CD4-positive, alpha-beta T cell treated with Interleukin-12 subunit alpha and Interleukin-12 subunit beta, for 1 hour (primary cell): ENCODE measurements at places on chromosomes 13 and 19.
A peak's percentile ranks its signal among the peaks of the same experiment; 100 is the strongest.

- DNase-seq = no peak
Observed at GRCh38 chr19:8163759-8164158, 14.4 kb upstream of the FBN3 start.

- DNase-seq = no peak
Observed at GRCh38 chr13:80363890-80364503, 23.1 kb upstream of the SPRY2 start.

GRCh38 chr13:30846311-30846710 is 59.8 kb upstream of the MEDAG start:
- no peak for DNase-seq

DNA sequence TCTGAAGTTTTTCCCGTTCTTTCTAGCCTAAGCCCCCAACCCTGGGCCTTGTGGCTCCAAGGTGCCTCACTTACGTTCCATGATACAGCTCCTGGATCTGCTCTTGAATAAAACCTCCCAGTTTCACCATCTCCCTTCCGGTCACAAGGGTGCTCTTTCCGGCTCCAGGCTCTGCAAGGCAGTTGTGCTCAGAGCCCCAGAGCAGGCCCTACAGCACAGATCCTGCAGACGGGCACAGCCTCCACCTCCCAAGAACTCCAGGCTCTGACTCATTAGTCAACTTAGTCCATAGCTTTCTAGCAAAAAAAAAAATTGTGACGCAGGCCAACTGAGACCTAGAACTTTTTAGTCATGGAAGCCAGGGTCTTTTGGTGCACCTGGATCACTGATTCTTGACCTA is 33.9 kb upstream of the SLC7A10 start:
- DNase-seq = no peak

DNA sequence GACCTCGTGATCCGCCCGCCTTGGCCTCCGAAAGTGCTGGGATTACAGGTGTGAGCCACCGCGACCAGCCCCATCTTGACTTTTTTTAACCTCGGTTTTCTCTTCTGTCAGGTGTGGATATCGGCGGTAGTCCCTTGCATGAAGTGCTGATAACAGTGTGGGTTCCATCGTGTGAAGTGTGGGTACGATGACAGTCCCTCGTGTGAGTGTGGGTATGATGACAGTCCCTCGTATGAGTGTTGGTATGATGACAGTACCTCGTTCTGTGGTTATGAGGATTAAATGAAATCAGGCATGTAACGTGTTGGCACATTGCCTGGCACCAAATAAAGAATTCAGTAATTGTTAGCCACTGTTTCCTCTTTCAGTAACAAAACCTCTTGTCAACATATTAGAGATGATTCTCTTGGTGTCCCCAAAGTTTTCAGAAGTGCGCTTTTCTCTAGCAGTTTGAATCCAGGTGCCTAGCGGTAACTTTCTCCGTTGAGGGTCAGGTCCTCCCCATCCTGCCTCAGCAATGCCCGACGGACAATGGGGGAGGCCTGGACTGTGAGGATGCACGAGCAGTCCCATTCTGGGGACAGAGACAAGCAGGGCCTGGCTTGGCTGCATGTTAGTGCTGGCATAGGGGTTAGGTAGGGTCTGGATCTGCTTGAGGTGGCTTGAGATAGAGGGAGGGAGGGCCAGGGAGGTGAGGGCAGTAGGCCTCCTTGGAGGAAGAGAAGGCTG is 15.3 kb downstream of the GATAD2A start:
- peak; percentile 66 for DNase-seq

GRCh38 chr13:112734696-112735547 is 45.1 kb downstream of the ATP11A start:
- no peak for DNase-seq

DNA sequence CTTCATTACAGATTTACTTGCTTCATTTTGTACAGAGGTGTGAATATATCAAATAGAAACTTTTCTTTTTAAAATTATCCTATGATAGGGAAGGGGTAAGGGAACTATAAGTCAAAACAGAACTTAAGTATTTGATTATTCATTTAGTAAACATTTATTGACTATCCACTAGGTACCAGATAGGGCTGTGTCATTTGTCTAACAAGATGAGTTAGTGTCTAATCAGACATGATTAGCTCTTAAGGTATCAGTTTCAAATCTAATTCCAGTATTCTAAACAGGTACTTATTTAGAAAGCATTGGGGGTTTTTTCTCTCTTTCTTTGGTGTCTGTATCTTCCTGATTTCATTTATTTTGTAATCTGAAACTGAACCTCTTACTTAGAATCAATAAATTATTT is 32.2 kb downstream of the CDADC1 start:
- no peak for DNase-seq

DNA sequence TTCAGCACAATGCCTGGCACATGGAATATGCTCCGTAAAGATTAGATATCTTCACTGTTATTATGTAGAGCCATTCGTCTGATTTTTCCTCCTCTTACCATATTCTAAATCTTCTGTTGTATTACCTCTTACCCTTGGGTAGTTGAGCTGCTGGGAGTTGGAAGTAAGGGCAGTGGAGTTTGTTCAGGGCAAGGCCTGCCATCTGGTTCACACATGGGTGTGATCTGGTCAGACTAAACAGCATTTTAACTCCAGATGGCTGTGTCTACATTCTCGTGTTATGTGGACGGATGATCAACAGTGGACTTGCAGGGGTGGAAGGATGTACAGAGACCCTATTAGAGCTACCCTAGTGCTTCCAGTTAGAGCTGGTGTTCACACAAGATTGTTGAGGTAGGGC is 164.9 kb downstream of the ZIC5 start:
- DNase-seq = no peak

DNA sequence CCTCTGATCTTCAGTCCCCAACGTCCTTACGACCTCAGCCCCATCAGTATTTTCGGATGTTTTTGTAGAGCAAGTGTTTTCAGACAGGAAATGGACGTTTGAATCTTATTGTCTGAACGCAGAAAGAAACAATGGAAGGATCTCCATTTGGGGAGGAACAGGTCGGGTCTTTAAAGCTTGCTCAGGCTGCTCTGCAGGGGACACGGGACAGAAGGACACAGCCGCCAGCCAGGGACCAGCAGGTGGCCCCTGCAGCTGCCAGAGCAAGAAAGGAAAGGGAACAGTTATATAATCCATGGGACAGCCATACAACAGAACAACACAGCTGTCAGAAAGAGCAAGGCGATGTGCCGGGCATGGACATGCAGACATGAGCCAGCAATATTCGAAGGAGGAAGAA is 18.5 kb upstream of the IGLON5 start:
- DNase-seq = no peak

DNA sequence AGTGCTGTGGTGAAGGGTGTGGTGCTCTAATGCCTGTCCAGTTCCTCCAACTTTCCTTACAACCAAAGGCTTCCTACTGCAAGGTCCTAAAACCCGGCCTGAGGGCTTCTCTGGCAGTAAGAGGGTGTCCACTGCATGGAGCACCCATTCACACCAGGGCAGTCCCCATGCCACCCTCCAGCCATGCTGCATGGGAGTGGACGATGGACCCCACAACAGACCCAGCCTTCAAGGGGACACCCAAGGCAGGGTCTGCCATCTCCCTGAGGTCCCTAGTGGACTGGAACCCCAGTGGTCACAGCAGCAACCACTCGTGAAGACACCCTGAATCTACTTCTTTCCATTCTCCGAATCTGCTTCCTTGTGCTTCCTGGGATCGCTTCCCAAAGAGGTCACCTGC is 117.6 kb upstream of the SOX1 start:
- no peak for DNase-seq

DNA sequence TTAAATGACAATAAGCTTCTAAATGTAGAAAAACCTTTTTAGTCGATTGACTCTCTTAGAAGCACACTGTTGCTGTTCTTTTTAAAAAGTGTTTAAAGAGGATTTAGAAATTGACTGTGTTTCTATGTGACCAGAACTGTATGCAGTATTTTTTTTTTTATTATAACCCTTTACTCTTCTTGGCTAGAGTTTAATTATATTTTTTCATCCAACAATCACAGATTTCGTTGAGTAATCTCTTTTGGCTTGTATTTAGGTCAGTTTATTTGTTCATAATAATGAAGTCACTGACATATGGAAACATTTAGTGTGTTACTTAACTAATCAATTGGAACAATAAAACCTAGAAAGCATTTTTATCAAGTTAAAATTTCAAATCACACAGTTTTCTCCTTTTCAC is 19.9 kb downstream of the CSNK1A1L start:
- DNase-seq = no peak

- DNase-seq = no peak
Observed at GRCh38 chr13:73809561-73809960, 324.6 kb downstream of the KLF12 start.

- no peak for DNase-seq
Observed at GRCh38 chr13:36753176-36753575, 65.8 kb upstream of the RFXAP start.

GRCh38 chr19:31675193-31675913 is 326.1 kb upstream of the TSHZ3 start:
- no peak for DNase-seq

- DNase-seq = no peak
Observed at GRCh38 chr13:97475011-97475410, 41.0 kb downstream of the RAP2A start.

GRCh38 chr19:44816301-44816700 is 7.4 kb downstream of the BCAM start:
- no peak for DNase-seq

DNA sequence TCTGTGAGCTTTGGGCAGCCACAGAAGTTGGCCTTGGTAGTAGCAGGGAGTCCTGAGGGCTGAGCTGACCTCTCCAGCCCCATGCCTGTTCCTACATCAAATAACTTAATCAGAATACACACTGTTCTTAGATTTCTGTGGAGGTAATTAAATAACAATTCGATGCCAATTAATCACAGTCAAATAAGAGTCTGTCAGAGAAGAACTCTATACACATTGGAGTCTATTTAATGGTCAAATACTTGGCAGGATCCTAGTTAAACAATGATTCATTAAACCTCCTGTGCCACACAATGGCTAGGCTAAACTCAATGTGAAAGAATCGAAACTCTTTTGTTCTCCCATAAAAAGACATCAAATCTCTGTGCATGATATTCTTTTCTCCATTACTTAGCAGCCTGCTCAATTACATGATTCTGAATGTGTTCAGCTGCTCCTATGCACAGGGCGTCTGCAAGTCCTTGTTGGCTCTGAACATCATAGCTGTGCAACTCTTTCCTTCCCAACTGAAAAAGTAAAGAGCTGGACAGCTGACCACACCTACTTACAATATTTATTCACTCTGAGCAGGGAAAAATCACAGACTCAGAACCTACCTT is 173.1 kb downstream of the ABCC4 start:
- DNase-seq = no peak

- DNase-seq = no peak
Observed at GRCh38 chr13:35566340-35566739, 89.9 kb upstream of the MAB21L1 start.

GRCh38 chr19:41219924-41220567 is 1.0 kb downstream of the AXL start:
- DNase-seq = no peak

DNA sequence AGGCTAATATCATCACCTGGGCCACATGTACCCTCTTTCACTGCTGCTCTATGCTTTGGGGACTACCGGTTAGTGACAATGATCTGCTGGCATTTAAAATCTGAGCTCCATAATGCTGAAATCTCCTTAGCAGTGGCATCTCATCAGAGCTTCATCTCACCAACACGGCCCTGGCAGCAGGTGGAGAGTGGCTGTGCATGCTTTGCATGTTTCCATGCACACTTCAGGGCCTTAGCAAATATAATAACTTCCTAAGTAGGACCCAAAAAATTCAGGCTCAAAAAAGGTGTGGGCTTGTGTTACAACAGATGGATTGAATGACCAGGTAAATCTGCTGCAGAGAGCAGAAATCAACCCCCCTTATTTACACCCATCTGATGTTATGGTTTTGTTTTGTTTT is 55.2 kb downstream of the ALOX5AP start:
- DNase-seq = no peak

DNA sequence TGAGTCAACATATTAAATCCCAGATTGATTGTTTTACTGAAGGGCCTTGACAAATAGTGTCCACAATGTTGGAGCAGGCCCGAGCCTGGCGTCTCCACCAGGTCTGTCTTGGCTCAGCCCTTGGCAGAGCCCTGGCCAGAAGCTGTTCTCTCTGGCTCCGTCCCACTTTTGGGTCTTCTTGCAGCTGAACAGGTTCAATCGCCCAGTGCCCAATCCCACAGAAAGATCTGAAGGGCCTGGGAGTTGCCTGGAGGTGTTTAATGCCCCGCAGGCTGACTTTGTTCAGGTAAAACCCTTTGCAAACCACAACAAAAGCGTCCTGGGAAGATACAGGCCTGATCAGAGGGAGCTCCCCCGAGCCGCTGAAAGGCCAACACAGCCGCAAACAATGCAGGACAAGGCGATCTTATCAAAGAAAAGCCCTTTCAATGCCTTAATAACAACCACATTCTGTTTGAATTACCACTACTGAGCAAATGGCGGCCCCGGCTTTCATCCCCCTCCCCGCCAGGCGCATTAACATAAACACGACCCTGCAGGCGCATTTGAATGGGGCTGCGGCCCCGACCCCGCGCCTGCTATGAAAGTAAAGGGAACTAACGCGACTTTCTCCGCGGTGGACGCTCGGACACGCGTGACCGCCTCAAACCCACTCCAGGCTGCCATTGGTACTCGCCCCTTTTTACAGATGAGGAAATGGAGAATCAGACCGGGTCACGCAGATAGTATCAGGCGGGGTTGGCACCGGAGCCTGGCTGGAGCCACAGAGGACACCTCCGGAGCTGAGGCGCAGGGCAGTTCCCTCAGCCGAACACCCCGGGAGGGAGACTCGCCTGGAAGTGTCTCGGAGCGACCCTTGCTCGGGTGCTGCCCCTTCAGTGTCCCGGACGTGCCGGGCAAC is 3.1 kb downstream of the CDX2 start:
- DNase-seq = no peak

DNA sequence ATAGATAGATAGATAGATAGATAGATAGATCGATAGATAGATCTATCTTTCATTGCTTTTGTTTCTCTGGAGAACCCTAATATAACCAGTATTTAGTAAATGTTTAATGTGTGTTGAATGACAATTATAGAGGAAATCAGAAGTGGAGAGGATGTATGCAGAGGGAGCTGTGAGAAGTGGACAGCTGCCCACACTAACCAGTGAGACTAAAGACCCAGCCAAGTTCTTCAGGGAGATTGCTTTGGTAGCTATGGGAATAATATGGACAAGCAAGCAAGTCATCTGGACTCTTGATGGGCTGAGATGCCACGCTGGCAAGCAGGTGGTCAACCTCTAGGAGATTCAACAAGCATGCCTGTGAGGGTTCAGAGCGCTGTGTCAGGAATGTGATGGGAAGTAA is 14.9 kb upstream of the INTS6 start:
- no peak for DNase-seq

DNA sequence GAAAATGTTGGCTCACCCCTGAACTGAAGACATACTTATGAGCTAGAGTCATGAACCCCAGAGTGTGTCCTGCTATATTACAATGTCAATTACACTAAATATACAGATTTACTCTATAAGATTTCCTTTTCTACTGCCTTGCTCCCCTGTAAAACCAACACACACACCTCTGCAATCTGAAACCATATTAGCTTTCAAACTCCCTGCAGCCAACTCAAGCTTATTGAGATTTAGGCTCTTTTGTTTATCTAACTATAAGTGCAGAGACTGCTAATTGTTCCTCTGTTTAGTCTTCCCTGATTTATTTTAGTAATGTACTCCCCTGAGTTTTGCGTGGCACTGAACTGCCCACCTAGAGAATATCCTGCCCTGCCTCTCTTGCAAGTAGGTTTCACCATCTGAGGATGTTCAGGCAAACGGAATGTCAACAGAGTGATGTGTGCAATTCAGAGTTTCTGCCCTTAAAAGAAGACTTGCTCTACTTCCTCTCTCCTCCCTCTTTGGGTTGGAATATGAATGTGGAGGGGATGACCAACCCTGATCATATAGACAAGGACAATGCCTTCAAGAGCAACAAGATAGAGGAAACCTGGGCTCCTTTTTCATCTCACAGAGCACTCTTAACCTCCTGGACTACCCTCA is 22.3 kb downstream of the FAM216B start:
- DNase-seq = no peak
